ENCODE measurements at places on chromosomes 1 and 21.

GRCh38 chr1:247266053-247266452 is 10.2 kb downstream of the VN1R5 start:
- DNase-seq = no peak

GRCh38 chr1:60425528-60425927 is 352.0 kb upstream of the C1orf87 start:
- no peak for DNase-seq

DNA sequence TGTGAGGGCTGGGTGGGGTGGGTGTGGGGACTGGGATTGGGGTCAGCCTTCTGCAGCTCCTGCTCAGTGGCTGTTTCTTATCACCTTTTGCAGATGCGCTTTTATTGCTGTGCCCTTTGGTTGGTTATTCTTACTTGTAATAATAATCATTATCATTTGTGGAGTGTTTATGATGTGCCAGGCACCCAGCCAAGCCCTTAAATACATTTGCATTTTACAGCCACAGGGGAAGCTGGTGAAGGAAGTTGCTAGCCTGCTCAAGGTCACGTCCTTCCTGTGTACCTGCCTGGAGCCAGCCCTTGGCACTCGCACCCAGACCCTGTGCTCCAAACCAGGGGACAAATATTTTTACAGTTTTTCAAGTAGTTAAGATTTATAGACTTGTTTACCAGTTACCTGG is 144.0 kb downstream of the PGBD5 start:
- no peak for DNase-seq

GRCh38 chr1:147243228-147243685 is 773 bp downstream of the CHD1L start:
- peak; percentile 69 for DNase-seq

GRCh38 chr21:42163511-42163863 is 55.5 kb upstream of the ABCG1 start:
- DNase-seq = no peak
